Substantia nigra (tissue), 51 donors: ENCODE measurements at places on chromosomes 5 and 9.
A peak's percentile ranks its signal among the peaks of the same experiment; 100 is the strongest.

DNA sequence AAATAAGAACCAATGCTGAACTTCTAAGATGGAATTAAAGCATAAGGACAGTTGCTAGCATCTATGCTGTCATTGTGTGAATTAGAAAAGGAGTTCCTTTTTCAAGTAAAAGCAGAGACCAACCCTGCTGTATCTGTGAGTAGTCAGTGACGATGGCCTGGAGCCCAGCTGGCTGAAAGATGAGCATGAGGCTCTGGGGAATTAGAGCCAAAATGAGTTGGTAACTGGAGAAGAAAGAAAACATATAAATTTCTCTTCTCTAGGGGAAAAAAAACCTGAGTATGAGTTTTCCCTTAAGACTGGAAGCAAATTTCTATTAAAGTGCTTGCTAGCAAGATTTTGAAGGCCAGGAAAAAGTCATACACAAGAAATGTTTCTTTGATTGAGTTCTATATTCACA, 1.6 kb upstream of the SPZ1 start:
- peak; percentile 5 for DNase-seq

DNA sequence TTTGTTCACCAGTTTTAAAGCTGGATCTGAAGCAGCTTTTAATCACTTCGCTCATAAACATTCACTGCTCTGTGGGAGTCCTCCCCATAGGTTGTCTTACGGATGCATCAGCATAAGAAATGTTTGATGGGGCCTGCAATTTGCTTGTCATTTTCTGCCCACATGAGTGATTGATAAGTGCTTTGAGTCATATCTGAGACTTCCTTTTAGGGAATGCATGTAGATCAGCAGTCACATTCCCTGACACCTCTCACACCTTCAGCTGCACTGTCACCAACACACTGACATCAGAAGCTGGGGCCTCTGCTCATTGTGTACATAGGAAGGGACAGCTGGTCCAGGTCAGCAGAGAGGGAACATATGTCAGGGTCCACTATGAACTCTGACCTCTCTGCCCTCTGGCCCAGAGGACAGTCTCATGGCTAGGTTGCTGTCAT, 84.1 kb upstream of the SPATA31D4 start:
- DNase-seq = no peak

- no peak for DNase-seq
These were observed 105.9 kb upstream of the PRLR start for GRCh38 chr5:35336230-35336629.

GRCh38 chr9:136974817-136975535, 2.3 kb upstream of the PTGDS start:
- DNase-seq = no peak

GRCh38 chr9:110687497-110687896, 18.9 kb downstream of the MUSK start:
- DNase-seq = no peak
